AG09309 (cell line): ENCODE measurements at places on chromosomes 5 and 9.

GRCh38 chr5:160133071-160133917, 14.0 kb upstream of the PWWP2A start:
- DNase-seq, result no peak

- DNase-seq, result no peak
Measured at GRCh38 chr5:107640568-107640967, 30.2 kb downstream of the EFNA5 start.

DNA sequence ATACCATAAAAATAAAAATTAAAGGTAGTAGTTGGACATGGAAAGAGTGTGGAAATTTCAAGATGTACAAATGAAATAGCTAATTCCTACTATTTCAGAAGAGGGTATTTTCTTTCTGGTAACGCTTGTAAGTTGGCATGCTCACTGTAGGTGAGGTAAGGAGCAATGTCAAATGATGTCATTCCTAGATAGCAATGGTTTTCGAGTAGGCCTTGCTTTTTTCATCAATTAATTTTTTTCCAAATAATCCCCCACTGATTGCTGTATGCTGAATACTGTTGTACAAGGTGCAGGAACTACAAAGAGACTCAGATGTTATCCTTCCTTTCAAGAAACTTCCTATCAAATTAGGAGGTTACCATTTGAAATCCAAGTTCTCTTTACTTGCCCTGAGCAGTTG, 928 bp upstream of the SELENOP start:
- no peak for DNase-seq

DNA sequence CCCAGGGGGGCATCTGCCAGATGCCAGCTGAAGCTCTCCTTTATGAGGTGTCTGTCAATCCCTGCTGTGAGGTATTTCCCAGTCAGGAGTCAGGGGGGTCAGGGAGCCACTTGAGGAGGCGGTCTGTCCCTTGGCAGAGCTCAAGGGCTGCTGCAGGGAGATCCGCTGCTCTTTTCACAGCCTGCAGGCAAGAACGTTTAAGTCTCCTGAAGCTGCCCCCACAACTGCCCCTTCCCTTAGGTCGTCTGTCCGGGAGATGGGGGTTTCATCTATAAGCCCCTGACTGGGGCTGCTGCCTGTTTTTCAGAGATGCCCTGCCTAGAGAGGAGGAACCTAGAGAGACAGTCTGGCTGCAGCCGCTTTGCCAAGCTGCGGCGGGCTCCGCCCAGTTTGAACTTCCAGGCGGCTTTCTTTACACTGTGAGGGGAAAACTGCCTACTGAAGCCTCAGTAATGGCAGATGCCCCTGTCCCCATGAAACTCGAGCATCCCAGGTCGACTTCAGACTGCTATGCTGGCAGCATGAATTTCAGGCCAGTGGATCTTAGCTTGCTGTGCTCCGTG, 148.3 kb downstream of the RPS23 start:
- no peak for DNase-seq

DNA sequence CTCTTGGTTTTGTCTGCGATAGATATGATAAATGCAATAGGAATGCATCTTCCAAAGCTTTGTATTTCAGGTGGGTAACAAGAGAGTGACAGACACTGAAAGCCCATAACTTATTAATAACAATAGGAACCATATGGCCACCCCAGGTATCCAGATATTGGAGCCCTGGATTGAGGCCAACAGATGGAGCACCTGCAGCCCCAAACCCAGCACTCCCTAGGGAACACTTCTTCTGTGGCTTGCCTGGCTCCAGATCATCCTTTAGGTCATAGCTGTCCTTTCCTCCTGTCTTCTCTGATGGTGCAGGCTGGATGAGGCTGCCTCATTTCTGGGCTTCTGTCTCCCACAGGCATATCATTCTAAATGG, 5.0 kb upstream of the IL3 start:
- no peak for DNase-seq

GRCh38 chr9:126532951-126533925, 80.5 kb upstream of the LMX1B start:
- DNase-seq, result no peak

DNA sequence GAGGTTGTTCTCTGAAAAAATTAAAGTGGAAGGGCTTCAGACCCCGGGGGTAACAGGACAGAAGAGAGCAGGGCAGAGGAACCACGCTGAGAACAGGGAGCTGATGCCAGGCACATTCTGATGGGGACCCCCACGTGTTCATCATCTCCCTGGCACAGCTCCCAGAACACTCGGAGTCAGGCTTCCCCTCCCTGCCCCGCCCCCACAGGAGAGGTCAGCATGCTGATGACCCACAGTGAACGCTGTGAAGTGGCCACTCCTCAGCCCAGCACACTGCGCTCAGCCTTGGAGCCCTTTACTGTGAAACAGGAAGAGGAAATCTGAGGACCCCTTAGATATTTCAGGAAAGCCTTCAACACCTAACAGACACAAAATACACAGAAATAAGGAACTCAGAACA, 16.4 kb downstream of the RETREG1 start:
- no peak for DNase-seq

GRCh38 chr9:106481013-106481609, 381.9 kb upstream of the ZNF462 start:
- DNase-seq, result no peak

DNA sequence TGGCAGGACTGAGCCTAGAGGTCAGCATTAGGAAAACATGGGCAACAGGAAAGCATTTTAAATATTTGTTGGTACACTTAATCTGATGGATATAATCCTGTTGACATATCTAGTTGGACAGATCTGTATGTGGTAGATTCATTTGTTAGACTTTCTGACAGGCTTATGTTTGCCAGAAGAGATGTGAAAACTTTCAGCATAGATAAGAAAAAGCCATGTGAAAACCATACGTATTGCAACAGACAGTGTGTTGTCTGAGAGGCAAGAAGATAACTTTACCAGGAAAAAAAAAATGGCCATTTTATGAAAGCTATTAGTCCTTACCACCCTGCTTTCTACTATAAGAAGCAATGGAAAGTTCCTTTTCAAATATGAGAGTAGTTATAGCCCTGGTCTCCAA, 1902.2 kb upstream of the C9orf72 start:
- no peak for DNase-seq

GRCh38 chr5:10400411-10400810, 41.3 kb upstream of the ROPN1L start:
- no peak for DNase-seq

- no peak for DNase-seq
Measured at GRCh38 chr5:82754759-82755158, 322.4 kb downstream of the TMEM167A start.

DNA sequence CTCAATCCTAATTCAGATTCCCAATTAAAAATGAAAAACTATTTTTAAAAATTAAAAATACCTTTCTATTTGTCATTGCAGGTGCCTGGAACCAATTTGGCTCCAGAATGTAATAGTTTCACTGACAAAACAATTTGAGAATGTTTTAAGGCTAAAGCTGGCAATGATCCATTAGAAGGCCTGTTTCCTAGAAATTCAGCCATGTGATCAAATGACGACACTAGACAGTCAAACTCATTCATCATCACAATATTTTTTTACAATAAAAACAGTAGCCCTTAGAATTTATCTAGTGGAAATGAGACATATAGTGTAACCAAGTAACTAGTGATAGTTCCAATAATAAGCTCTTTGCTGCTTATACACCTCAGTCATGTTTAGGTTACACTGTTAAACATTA, 75.4 kb upstream of the MAP3K1 start:
- no peak for DNase-seq

DNA sequence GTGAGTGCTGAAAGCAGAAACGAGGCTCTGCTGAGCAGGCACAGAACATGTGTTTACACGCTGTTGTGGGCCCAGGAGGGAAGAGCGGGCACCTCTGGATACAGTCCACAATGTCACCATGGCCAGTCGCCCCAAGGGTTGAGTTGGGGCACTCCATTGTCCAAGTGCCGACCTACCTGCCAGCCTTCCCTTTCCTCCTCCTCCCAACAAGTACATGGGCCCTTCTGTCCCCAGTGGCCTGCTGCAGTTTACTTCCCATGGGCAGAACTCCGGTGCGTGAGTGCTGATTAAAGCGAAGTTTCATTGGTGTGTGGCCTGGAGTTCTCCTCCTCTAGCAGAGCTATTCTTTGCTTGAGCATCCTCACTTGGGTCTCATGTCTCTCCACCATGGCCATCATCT, 50.4 kb downstream of the DCP2 start:
- DNase-seq, result no peak

DNA sequence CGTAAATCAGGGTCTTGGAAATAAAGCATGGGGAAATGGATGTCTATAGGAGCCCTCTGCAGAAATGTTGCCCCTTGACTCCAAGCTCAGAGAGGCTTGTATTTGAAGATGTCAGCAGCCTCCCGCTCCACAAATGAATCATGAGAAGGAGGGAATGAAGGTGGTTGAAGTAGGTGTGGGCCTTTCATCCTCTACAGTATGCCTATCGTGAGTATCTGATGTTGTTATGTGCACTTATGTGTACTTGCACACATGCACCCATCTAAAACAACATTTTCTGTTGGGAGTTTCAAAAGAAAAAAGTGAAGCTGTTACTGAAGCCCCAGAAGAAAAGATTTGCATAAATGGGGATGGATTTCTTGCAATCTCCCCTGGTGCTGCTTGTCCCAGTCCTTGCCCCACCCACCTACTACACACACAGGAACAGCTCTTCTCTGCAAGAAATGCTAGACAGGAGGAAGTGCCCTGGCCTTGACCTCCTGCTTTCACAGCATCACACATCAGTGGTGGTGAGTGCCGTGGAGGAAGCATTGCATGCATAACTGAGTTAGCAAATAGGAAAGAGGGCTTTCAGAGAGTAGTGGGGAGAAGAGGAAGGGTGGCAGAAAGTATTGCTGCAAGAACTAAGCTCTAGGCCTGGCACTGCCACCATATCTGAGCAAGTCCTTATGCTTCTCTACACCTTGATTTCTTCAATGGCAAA, 156.1 kb downstream of the SNX18 start:
- no peak for DNase-seq

DNA sequence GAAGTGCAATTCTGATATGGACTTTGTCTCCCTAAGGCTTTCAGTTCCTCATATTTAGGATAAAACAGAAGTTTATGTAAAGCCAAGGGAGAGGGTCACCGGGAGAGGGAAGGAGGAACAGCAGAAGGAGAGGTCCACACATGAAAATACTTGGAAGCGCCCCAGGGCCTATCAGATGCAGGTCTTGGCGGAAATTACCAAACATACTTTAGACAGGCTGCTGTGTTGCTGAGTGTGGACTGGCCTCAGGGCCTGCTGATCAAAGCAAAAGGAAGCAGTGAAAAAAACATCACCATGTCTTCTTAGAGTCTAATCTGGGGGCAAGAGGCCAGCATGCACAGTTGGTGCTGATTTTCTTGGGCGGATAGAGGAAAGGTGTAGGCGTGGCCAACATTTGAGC, 14.1 kb upstream of the NTRK2 start:
- DNase-seq, result no peak

- DNase-seq, result no peak
Measured at GRCh38 chr5:135225856-135226560, 173.0 kb downstream of the MACROH2A1 start.

DNA sequence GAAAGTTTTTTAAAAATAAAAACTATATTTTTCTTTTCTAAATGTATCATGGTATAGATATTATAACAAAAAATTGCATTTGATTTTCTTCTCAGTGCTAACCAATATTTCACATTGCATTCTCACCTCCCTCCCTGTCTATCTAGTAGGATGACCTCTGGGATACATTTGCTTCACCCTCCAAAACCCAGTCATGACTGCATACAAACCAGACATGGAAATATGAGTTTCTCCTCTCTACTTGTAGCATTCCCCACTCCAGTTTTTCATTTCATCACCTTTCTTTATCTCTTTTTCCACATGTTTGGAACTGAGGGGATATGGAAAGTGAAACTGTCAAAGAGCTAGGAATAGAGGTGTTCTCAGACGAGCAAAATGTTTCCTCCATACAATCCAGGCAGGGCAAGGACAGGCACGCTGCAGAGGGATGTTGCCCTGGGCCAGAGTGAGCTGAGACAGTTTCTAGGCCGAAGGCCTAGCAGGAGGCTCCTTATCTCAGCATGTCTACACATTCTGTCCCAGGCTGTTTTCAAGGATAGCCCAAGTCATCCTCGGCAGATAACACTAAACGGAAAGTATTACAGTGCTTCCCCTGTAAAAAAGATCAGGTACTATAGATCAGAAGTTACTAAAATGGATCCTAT, 46.7 kb downstream of the MEF2C start:
- DNase-seq, result no peak

DNA sequence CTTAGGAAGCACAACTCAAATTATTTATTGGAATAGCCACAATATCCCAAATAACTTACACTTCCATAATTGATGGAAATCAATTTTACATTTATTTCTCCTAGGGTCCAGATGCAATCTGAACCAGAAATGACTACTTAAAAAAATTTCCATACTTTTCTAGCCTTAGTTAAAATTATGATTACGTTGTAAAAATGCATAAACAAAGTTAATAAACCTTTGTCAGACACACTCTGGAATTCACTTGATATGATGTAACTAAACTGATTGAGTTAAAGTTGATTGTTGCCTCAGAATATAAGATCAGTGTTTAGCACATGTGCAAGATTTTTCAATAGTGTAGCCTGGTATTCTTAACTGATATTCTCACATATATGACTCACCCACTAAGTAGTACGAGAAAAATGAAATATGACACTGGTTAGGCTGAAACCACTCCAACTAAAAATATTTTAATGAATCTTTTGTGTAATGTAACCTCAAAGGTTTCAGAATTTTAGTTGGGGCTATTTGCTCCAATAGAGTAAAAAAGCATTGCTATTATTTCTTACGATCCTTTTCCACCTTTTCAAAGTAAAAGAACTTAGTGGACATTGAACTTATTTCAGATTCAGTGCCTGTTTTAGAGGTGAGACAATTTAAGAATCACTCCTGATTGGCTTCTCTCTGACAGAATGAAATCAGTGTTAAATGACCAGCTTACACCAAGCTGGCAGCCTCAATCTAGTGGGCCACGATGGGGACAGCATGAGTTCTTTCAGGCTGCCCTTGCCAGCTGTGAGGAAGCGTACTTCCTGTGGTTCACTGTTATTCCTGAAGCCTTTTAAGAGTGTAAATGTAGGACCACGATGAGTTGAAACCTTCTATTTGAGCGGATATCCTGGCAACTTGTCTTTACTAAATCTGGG, 277.2 kb upstream of the CDH9 start:
- peak; percentile 31 for DNase-seq

DNA sequence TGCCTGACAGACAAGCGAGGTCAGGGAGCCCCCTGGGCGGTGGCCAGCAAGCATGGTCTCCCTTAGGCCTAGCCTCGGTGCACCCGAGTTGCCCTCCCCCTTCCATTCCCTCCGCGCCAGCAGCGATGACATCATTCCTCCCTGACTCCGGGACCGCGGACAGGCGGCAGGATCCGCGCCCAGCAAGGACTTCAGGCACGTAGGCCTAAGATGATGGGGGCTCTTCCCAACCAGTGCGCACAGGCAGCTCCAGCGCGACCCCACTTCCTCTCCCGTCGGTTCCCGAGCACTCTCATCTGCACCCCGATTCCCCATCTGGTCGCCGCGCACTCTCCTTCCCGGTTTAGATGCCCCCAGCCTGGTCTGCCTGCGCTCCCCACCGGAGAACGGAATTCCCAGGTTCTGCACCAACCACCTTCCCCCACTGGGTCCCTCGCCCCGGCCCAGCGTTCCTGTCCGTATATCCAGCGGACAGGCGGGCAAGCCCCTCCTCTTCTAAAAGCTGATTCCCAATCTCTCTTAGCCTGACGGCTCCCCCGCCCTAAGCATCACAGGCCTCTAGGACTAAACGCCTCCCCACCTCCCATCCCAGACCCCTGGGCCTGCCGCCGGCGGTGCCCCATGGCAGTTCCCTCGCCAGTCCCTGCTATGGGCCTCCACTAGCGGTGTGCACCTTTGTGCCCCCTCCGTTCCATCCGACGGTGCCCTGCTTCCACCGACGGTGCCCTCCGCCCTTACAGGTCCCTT, 931 bp downstream of the FAM219A start:
- peak; percentile 17 for DNase-seq

- no peak for DNase-seq
Measured at GRCh38 chr5:27130587-27130986, 92.2 kb upstream of the CDH9 start.
